CD8-positive, alpha-beta memory T cell (primary cell): ENCODE measurements at places on chromosomes 4 and X. TPM values are rescaled to one million over a fixed set of nuclear protein-coding genes. Genes with fewer than 3 reads are reported as not detected.

DNA sequence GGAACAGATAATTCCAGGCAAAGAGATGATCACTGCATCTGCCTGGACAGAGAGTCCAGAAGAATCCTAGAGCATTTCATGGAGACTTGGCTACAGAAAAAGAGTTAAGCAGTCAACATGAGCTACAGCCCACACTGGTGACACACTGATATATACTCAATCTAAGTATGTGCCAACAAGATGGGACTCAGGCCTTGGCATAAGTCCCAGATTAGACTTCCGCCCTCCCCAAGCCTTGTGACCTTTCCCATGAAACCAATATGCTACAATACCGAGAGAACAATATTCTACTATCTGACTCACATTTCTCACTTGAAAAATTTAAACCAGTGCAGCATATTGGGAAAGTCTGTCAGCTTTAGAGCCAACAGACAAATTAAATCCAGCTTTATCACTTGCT is 65.7 kb upstream of the SLITRK2 start:
- no peak for DNase-seq

DNA sequence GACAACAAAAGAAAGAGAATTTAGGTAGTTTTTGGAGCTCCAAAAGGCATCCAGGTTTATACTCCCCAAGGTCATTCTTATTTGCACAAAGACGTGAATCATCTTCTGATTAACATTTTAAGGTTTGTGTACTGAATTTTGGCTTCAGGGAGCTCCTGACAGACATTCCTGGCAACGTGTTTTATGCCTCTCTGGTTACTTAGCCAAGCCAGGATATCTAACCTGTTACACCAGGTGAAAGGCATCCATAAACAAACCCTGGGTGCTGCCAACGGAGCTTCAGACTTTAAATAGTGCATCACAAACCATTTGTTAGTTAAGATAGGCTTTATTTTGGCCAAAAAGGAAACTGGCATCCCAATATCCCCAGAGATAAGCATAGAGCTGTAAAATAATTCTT is 997.3 kb downstream of the ARAP2 start:
- no peak for DNase-seq

The ERVMER34-1 gene
- total RNA-seq = not detected

GRCh38 chr4:181319629-181320028 is 923.6 kb upstream of the TENM3 start:
- DNase-seq = no peak

DNA sequence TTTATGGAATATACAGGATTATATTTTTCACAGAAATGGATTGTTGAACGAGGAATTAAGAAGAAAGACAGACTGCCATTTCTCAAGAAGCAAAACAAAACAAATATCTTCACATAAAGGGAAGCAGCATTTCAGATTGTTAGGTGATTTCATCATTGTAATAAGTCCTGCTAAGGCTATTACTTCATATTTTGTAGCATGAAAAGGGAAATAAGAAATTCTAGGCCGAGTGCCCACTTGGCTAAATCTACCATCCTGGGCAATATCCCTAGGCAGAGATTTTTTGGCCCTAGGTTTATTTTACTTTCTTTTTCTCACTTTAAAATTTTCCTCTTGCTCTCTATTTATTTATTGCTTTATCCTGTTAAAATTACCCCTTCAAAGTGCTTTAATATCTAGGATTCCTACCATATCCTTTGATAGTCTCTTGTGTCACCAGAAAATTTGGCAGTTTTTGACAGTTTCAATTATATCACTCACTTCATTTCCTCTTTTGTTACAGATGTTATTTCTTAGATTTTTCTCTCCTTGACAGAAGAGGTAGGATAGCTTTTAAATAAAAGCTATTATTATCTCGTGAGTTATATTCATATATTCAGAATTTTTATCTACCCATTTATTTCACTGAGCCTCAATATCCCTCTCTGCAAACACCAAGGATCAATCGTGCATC is 142.3 kb downstream of the PDGFC start:
- no peak for DNase-seq

The SSR4 gene
- 166 TPM for total RNA-seq

DNA sequence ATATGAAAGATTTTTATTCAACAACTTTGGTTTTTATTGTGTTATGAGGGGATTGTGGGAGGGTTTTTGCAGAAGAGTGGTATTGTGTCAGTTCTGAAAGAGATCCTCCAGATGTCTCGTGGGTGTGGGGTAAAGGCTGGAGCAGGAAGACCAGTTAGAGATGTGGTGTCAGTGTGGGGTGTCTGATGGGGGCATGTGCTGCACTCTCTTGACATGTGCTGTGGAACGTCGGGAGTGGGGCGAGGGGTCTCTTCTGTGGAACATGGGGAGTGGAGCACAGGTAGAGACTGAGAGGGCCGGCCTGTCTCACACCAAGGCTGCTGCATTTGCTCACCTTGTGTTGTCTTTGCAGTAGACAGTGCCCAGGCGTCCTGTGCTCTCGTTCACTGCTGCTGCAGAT is 37.6 kb downstream of the FAM193A start:
- DNase-seq = no peak

GRCh38 chrX:1358793-1359476 is 22.4 kb downstream of the IL3RA start:
- no peak for DNase-seq

DNA sequence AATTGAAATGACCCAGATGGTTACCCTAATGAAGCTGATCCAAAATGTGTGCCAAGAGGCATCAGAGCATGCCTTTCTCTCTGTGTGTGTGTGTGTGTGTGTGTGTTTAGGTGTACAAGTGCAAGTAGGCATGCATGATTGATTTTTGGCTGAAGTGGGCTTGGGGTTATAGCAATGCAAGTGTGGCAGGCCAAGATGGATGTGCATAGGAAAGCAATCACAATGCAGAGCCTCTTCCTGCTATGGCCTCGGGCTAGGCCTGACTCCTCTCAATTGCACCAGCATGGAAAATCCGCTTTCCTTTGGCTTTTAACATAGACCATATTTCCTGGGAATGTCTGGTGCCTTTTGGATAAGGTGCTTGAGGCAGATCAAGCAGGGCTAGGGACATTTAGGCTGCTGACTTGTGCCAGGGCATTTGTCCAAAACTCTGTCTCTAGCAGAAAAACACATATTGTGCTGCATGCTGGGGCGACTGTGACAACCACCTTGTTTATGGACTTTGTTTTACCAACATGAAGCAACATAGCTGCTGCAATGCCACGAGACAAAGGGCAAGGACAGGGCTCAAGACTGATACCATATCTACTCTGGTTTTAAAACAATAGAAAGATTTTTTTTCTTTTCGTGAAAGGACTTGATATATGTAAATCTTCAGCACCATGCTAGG is 395.7 kb downstream of the RAPGEF2 start:
- DNase-seq = no peak

DNA sequence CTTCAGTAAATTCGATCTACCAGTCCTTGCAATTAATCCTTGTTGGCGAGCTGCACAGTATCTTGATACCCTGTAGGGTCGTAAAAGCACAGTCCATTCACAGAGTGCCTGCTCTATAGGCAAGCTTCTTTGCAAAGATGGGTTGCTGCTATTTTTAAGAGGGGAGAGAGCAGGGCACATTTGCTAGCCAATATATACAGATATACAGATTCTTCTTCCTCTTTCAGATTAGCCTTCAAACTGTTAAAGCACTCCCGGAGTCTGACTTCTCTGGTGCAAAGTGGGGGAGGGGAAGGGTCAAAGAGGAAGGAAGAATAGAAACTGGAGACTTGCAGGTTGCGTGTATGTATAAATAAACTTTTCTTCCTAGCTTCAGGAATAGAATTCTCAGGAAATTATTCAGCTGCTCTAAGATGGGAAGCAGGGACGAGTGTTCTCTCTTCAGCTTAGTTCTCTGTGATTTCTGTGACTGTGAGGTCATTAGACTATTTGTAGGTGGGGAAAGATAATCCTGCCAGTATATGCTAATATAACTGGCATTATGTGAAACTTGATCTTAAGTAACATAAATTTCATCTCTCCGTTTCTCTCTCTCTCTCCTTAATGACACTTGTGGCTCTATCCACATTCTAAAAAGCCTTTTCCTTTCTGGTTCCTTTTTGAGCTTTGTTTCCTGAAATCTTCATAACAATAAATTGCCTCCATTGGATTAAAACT is at the start of gene CYSLTR1:
CYSLTR1 (minus strand) TSS at position 242 of the 717 bp plus-strand sequence. CDS start 53,865 bp downstream, outside the sequence.
- no peak for DNase-seq

DNA sequence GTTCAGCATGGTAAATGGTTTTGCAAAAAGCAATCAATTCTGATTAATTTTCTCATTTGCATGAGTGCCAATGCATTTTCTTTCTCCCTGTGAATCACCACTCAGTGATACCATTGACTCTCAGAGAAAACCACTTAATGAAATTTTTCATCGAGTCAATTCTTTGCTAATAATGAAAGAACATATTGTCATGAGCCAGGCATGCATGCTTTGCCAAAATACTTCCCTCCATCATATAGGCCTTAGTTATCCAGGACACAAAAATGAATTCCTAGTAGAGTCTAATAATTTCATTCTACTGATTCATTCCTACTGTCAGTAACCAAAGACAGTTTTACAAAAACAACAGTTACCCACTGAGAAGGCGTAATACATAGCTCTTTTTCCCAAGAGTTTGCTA is 680.0 kb downstream of the TRIML1 start:
- no peak for DNase-seq

DNA sequence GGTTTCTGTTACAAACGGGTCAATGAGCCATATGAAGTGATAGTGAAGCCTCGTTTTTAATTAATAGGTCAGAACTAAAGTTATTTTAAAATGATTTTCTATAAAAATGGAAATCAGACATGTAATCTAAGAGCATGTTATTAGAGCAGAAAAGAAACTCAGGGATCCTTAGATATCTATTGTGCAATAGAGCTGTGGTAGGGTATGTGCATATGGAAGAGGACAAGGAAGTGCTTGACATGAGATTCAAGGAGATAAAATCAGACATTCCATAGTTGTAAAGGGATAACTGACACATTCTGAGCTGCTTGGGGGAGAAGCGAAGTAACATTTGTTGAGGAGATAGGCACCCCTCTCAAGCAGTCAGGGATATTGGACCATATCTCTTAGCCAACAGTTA is 143.0 kb downstream of the AFF2 start:
- DNase-seq = no peak

The RAB33A gene
- 9.0 TPM for total RNA-seq

GRCh38 chrX:120304256-120304655 is 7.0 kb downstream of the TMEM255A start:
- no peak for DNase-seq

DNA sequence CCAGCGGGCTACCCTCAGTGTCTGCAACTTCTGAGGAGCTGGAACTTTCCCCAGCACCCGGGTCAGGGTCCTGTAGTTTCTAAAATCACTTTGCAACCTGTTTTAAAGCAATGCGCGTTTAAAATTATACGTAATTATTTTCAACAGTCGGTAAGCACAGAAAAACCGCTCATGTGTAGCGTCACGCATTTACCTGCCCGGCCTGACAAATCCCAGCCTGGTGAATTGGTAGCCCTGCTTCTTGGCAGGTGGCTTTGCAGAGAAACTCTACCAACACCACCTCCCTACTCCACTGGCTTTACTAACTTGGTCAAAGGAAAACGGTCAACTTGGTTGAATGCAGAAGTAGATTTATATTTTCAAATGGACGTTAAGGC is 640 bp downstream of the BANK1 start:
- DNase-seq = no peak

GRCh38 chr4:155599596-155599995 is 67.1 kb upstream of the GUCY1A1 start:
- DNase-seq = no peak

DNA sequence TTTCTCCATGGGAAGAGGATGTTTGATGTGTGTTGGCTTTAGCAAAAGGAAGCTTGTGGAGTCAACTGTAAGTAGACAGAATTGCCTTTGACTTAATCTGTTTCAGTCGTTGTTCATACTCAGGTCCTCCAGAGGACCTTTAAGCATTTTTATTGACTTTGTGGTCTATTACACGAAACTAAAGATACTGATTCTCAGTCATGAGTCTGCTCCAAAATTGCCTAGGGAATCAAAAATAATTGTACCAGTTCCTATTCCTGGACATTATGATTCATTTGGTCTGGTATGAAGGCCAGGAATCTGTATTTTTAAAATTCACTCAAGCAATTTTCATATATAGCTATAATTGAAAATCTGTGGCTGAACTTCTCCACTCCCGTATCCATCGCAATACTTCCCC is 38.6 kb downstream of the AR start:
- DNase-seq = no peak

DNA sequence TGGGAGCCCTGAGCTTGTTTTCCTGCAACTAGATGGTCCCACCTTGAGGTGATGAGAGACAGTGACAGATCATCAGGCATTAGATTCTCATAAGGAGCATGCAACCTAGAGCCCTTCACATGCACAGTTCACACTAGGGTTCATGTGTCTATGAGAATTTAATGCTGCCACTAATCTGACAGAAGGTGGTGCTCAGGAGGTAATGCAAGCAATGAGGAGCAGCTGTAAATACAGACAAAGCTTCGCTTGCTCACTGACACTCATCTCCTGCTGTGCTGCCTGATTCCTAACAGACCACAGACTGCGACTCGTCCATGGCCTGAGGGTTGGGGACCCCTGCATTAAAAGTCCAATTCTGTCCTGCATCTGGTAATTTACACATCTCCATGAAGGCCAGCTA is 141.6 kb downstream of the KCNIP4 start:
- DNase-seq = no peak

The VCX2 gene
- not detected for total RNA-seq

GRCh38 chrX:118730500-118731247 is 3.3 kb downstream of the IL13RA1 start:
- no peak for DNase-seq

The SHOX gene
- not detected for total RNA-seq

- no peak for DNase-seq
These were observed 332.5 kb upstream of the ZFP42 start for GRCh38 chr4:187663076-187663475.

The SOD3 gene
- total RNA-seq = not detected

- peak; percentile 15 for DNase-seq
These were observed 9.3 kb upstream of the SAT1 start for GRCh38 chrX:23773601-23774175.

DNA sequence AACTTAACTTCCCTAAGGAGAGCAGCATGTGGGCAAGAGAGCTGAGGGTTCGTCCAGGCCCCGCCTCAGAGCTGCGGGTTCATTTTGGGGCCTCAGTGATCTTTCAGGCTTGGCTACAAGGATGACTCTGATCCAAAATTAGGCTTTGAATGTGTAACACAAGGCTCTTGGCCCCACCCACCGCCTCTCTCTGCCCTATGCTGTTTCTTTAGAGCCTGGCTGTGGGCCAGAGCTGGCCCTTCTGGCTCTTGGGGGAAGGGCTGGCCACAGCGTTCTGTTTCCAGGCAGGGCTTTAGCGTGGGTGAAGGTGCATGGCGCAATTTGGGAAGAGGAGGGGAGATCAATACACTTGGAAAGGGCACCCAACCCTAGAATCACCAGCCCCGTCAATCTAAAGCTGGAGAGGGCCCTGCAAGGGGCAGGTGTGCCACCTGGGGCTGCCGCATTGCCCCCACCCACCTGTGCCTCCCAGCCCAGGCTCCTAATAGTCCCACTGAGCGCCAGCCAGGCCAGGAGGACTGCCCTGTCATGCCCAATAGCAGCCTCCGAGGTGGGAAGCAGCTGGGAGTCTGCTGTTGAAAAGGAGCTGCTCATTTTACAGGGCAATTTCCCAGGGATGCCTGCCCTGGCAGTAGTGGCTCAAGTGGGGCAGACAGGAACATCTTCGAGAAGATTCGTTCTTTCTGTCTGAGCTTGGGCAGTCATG is 84.5 kb upstream of the MAML3 start:
- no peak for DNase-seq
